ENCODE measurements at places on chromosomes 12 and 14.

GRCh38 chr12:117044790-117045159 is 54.4 kb downstream of the TESC start:
- no peak for DNase-seq

DNA sequence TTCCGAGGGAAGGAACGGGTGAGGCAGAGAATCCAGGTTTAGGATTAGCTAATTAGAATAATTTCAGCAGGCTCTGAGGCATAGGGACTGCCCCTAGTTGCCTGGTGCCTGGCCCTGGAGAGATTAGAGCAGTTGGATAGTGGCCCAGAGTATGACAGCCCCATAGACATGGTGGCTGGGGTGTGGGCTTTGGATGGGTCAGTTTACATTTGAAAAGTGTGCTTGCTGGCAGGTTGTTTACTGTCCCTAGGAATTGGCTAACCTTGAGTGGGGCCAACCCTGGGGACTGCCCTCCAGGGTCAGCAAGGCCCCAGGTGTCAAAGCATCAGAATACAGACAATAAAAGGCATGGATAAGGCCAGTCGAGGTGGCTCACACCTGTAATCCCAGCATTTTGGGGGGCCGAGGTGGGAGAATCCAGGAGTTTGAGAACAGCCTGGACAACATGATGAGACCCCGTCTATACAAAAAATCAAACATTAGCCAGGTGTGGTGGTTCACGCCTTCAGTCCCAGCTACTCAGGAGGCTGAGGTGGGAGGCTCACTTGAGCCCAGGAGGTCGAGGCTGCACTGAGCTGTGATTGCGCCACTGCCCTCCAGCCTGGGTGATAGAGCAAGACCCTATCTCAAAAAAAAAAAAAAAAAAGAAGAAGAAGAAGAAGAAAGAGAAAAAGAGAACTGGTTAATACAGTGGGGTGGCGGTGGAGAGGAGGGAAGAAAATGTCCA is 182.3 kb upstream of the PWP1 start:
- DNase-seq = no peak

GRCh38 chr12:65355461-65355860 is 77.0 kb downstream of the MSRB3 start:
- DNase-seq = peak; percentile 72

DNA sequence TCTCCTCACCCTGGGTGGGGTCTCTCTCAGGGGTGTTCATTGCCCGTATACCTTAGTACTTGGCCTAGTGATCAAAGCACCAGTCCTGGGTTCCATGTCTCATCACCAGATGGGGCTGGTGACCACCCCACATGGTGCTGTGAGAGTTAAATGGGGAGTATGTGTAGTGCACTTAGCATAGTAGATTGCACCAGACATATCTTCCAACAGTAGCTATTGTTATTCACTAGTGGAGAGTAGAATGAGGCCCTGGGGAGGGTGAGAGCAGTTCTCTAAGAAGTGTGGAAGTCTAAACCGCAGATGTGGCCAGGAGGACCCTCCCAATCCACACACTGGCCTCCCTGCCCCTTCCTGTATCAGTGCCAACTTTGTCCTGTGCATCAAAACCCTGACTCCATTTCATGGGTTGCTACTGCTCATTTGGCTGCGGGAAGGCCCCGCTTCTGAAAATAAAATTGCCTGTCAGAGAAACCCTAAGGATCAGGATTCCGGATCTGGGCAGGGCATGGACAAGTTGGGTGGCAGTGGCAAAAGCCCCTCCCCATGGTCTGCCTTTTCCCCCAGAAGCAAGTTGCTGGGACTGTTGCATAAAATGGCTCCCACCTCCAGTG is 4.4 kb downstream of the CD9 start:
- DNase-seq = no peak

GRCh38 chr12:62123721-62124203 is 136.4 kb upstream of the USP15 start:
- DNase-seq = peak; percentile 61

- DNase-seq = no peak
Measured at GRCh38 chr12:113891167-113891692, 74.9 kb downstream of the RBM19 start.

- DNase-seq = no peak
Measured at GRCh38 chr12:26106347-26106746, 18.5 kb downstream of the BHLHE41 start.

DNA sequence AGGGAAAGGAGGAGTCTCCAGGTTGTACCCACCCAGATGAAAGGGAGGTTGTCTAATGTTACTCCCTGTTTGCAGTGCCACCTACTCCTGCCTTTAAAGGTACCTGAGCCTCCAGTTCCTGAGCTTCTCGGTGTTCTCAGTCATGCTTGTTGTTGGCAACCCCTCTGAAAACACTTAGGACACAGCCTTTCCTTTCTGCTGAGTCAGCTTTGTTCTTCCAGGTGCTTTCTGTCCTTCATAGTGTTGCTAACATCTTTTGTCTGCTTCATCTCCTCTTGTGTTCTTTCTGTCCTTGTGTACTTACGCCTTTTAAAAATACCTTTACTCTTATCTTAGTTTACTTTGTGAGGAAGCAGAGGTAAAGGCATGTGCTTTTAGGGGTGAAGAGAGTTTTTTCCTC is 97.0 kb upstream of the NEDD1 start:
- DNase-seq = peak; percentile 16

- DNase-seq = no peak
Measured at GRCh38 chr12:54040148-54040494, 7.3 kb downstream of the HOXC5 start.

DNA sequence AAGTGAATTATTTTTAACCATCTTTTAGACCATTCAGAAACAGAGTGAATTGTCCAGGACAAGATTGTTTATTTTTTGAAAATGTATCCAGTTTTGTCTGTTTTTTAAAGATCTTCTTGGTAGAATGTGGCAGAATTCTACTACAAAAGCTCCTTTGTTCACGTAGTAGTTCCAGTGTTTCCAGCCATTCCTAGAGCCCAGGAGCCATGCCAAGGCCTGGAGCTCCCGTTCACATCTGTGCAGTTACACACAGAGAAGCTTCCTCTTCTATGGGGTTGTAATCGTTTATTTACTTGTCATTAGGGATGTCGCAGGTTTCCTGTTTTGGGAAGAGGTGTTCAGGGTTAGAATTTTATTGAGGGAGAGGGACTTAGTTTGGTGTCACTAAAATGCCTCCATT is 409.8 kb downstream of the NPAS3 start:
- DNase-seq = no peak

DNA sequence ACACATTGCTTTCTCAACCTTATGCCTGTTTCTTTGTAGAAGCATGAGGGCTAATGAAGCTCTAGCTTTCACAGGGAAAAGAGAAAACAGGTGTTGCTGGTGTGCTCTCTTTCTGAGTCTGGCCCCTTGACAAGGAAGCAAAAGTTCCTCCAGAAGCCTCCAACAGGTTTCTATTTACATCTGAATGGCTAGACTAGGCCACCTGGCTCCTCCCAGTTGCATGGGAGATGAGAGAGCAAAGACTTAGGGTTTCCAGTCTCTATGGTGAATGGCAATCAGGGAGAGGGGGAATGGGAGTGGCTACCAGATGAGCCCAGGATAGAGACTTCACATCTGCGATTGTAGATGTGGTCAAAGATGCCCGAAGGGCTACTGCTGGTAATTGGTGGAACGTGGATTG is 138.1 kb upstream of the PLXNC1 start:
- no peak for DNase-seq

DNA sequence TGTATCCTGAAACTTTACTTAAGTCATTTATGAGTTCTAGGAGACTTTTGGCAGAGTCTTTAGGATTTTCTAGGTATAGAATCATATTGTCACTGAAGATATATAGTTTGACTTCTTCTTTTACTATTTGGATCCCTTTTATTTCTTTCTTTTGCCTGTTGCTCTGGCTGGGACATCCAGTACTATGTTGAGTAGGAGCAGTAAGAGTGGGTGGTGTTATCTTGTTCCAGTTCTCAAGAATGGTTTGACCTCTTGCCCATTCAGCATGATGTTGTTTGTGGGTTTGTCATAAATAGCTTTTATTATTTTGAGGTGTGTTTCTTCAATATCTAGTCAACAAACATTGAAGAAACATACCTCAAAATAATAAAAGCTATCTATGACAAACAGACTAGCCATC is 35.0 kb downstream of the LIN7A start:
- no peak for DNase-seq

GRCh38 chr14:100587763-100588411 is 670 bp upstream of the BEGAIN start:
- no peak for DNase-seq

GRCh38 chr12:103580026-103580425 is 7.0 kb upstream of the STAB2 start:
- no peak for DNase-seq

- no peak for DNase-seq
Measured at GRCh38 chr14:89325959-89326358, 91.1 kb downstream of the FOXN3 start.

DNA sequence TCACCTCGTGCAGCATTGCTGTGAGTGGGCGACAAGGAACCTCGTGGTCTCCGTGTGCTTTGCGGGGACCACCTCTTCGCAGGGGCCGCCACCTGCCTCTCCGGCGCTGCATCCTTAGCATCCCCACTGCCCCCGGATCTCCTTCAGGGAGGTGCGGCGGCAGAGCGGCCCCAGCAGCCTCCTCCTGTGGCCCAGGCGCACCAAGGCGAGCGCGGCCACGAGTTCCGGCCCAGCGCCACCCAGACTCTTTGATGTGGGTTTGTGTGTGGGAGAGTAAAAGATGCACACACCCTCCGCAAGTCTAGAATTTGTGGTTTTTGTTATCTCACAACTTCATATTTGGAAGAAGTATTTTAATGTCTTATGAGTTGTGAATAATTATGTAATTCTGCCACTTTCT is 118.8 kb upstream of the DIO3 start:
- no peak for DNase-seq

DNA sequence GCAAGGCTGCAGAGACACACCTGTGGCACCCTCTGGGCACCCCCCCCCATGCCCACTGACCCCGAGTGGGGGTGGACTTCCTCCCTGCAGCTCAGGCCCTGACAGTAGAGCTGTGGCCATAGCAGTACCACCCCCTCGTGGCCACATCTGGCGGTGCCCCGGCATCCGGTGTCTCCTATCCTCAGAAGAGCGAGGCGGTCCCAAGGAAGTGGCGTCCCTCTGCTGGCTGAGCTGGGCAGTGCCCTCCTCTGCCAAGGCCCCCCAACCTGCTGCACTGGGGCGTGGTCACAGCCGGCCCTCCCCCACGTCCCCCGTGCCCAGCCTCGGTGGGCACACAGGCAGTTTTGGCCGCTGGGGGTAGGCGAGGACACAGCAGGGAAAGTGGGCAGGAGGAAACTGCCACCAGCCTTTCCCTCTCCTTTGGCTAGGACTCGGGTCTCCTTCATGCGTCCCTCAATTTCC is 6.0 kb upstream of the SLC6A12 start:
- DNase-seq = peak; percentile 56

- peak; percentile 56 for DNase-seq
Measured at GRCh38 chr12:124188561-124189405, 106.1 kb upstream of the RFLNA start.

DNA sequence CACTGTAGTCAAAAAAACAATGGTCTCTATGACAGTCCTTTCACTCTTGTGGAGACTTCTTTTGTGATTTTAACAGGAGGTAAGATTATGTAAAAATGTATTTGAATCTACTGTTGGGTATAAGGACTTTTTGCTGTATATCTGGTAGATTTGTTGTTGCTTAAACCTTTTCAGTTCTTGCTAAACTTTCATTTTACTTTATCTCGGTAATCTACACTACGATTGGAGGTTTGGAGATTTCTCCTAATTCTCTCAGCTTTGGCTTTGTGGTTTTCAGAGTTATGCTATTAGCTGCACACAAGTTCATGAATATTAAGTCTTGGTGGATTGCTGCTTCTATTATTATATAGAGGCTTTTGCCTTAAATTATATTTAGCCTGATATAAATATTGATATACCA is 116.6 kb upstream of the HIF1A start:
- peak; percentile 61 for DNase-seq
